Heart left ventricle (tissue), 16 donors: ENCODE measurements at places on chromosomes 13 and 19. TPM values are rescaled to one million over a fixed set of nuclear protein-coding genes. Genes with fewer than 3 reads are reported as not detected.

Gene ERFL
- not detected for total RNA-seq

Gene AP1M2
- not detected for total RNA-seq

Gene COL4A2
- 94.0 TPM for total RNA-seq

Gene SCN1B
- 53.2 TPM for total RNA-seq

Gene PEG3
- total RNA-seq = 7.7 TPM

Gene JSRP1
- total RNA-seq = not detected

Gene LAIR2
- total RNA-seq = not detected

Gene C5AR1
- 3.4 TPM for total RNA-seq

DNA sequence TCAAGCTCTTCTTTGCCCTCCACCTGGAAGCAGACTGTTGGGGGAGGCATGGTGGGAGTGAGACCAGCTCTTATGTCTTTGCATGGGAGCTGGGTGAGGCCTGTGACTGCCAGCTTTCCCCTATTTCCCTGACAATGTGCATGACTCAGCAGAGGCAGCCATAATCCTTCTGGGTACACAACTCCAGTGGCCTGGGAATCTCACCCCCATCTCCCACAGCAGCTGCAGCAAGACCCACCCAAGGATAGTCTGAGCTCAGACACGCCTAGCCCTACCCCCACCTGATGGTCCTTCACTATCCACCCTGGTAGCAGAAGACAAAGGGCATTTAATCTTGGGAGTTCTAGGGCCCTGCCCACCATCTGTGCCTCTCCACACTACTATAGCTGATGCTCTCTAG lies 41.4 kb upstream of the FGF14 start:
- H3K36me3 ChIP-seq = no peaks in the 10 kb centered on the region
- DNase-seq = no peak
- H3K4me3 ChIP-seq = no peak overlapping the region
- H3K27ac ChIP-seq = no peak overlapping the region
- no peaks in the 10 kb centered on the region for H3K27me3 ChIP-seq
- no peaks in the 10 kb centered on the region for H3K4me1 ChIP-seq

GRCh38 chr19:10144361-10144760 lies 24.7 kb upstream of the EIF3G start:
- peaks cover 100% of the 10 kb centered on the region for H3K36me3 ChIP-seq
- H3K4me3 ChIP-seq = no peak overlapping the region
- H3K27me3 ChIP-seq = no peaks in the 10 kb centered on the region
- DNase-seq = no peak
- H3K27ac ChIP-seq = no peak overlapping the region
- H3K4me1 ChIP-seq = no peaks in the 10 kb centered on the region

DNA sequence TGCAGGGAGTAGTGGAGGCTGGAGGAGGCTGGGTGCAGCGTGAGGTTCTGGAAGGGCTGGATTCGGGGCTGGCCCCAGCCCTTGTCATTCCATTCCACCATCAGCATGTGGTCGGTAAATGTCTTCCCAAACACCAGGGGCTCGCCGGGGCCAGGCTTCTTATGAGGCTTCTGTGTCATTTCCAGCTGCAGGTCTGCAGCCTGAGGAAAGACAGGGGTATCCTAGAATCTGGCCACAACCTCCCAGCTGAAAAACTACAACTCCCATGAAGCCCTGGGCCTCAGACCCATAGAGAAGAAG lies 4.4 kb downstream of the BCAT2 start:
- H3K4me1 ChIP-seq = peaks cover 10% of the 10 kb centered on the region
- no peak overlapping the region for H3K4me3 ChIP-seq
- DNase-seq = no peak
- H3K27ac ChIP-seq = no peak overlapping the region
- no peaks in the 10 kb centered on the region for H3K27me3 ChIP-seq

DNA sequence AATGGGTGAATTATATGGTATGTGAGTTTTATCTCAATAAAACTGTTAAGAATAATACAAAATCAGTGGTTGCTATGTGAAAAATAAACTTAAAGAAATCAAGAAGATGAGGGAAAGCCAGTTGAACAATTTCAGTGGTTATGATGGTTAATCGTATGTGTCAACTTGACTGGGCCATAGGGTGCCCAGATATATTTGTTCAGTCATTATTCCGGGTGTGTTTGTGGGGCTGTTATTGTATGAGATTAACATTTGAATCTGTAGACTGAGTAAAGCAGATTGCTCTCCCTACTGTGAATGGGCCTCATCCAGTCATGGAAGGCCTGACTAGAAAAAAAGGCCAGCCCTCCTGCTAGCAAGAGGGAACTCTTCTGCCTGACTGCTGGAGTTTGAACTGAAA lies 109.3 kb downstream of the LMO7 start:
- no peak for DNase-seq
- no peaks in the 10 kb centered on the region for H3K27me3 ChIP-seq
- H3K4me3 ChIP-seq = no peak overlapping the region
- no peaks in the 10 kb centered on the region for H3K4me1 ChIP-seq
- H3K36me3 ChIP-seq = no peaks in the 10 kb centered on the region

GRCh38 chr13:71912524-71912923 lies 45.5 kb upstream of the DACH1 start:
- no peak for DNase-seq
- H3K4me1 ChIP-seq = no peaks in the 10 kb centered on the region
- no peak overlapping the region for H3K27ac ChIP-seq
- no peaks in the 10 kb centered on the region for H3K27me3 ChIP-seq
- no peak overlapping the region for H3K4me3 ChIP-seq

DNA sequence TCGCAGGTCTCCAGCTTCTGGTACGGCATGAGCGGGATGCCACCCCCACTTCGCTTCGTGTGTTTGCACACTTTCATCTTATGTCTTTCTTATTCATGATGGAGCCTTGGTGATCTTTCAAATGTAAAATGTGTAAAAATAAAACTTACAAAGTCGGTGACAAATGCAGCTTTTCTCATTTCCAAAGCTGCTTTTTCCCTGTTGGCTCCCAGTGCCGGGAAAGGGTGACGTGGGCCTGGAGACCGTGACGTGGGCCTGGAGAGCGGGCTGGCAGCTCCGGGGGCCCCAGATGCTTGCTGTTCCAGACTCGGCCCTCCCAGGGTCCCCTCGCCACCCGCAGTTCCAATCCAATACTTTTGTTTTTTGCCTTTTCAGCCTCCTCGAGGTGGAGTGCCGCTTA lies 101.4 kb downstream of the KDM4B start:
- peaks cover 21% of the 10 kb centered on the region for H3K4me1 ChIP-seq
- DNase-seq = no peak
- H3K36me3 ChIP-seq = peaks cover 28% of the 10 kb centered on the region
- no peak overlapping the region for H3K27ac ChIP-seq

- no peak overlapping the region for H3K27ac ChIP-seq
- DNase-seq = no peak
- H3K4me1 ChIP-seq = no peaks in the 10 kb centered on the region
- H3K4me3 ChIP-seq = no peak overlapping the region
Observed at GRCh38 chr19:32817569-32818476, 51.7 kb downstream of the SLC7A9 start.

- no peaks in the 10 kb centered on the region for H3K27me3 ChIP-seq
- H3K4me3 ChIP-seq = no peak overlapping the region
- no peak for DNase-seq
- H3K4me1 ChIP-seq = peaks cover 25% of the 10 kb centered on the region
- no peaks in the 10 kb centered on the region for H3K36me3 ChIP-seq
Observed at GRCh38 chr13:44292545-44292944, 81.1 kb upstream of the SERP2 start.

GRCh38 chr19:808423-808775 lies 11.1 kb downstream of the PTBP1 start:
- no peak overlapping the region for H3K4me3 ChIP-seq
- H3K4me1 ChIP-seq = peaks cover 7% of the 10 kb centered on the region
- H3K36me3 ChIP-seq = peaks cover 95% of the 10 kb centered on the region
- no peak for DNase-seq

DNA sequence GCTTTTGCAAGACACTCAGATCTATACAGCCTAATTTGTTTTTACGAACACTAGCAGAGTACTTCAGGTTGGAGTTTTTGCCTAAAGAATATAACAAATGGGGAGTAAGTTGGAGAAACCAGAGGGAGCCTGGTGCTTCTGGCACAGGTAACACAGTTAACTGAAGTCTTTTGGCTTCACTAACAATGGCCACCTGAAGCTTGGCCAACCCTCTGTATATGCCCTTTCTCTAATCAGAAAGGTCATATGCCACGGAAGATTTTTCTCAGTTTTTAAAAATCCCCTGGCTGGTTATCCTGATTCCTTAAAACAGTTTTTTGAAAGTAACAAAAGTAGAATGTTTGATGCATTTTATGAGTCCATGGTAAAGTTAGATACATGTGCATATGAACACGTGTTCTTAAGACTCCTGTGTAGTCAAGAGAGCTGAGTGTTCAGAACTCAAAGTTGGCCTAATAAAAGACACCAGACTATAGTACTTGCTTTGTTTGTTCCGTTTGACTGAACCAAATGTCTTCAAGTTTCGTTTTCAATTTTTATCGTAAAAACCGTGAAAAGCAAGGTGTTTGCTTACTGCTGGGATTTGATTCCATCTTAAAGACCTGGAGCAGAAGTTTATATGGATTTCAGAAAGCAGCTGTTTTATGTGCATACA lies 137.5 kb downstream of the KCNRG start:
- H3K36me3 ChIP-seq = no peaks in the 10 kb centered on the region
- no peak overlapping the region for H3K27ac ChIP-seq
- peaks cover 16% of the 10 kb centered on the region for H3K4me1 ChIP-seq
- no peak for DNase-seq
- peak overlapping the region; percentile 40 for H3K4me3 ChIP-seq

DNA sequence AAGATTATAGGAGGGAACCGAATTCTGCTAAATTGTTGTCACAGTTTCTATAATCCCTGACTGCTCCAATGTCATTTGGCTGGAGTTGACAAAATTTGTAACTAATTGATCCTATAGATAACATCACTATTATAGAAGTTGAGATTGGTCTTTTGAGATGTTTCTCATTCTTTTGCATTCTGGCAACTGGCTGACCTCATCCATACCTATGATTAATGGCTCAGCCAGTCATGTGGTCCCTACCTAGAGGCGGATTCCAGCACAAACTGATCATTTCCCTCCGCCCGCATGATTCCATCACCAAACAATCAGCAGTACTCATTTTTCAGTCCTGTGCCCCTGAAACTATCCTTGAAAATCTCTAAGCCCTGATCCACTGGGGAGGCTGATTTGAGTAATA lies 4.2 kb downstream of the PSG2 start:
- no peaks in the 10 kb centered on the region for H3K36me3 ChIP-seq
- H3K27me3 ChIP-seq = no peaks in the 10 kb centered on the region
- no peak for DNase-seq
- no peaks in the 10 kb centered on the region for H3K4me1 ChIP-seq
- no peak overlapping the region for H3K4me3 ChIP-seq

- no peak overlapping the region for H3K27ac ChIP-seq
Observed at GRCh38 chr13:79491715-79492114, 10.8 kb downstream of the NDFIP2 start.

- H3K4me1 ChIP-seq = no peaks in the 10 kb centered on the region
- no peak for DNase-seq
- H3K27ac ChIP-seq = no peak overlapping the region
- peaks cover 23% of the 10 kb centered on the region for H3K36me3 ChIP-seq
Observed at GRCh38 chr19:51101171-51101865, 6.9 kb downstream of the CTU1 start.

DNA sequence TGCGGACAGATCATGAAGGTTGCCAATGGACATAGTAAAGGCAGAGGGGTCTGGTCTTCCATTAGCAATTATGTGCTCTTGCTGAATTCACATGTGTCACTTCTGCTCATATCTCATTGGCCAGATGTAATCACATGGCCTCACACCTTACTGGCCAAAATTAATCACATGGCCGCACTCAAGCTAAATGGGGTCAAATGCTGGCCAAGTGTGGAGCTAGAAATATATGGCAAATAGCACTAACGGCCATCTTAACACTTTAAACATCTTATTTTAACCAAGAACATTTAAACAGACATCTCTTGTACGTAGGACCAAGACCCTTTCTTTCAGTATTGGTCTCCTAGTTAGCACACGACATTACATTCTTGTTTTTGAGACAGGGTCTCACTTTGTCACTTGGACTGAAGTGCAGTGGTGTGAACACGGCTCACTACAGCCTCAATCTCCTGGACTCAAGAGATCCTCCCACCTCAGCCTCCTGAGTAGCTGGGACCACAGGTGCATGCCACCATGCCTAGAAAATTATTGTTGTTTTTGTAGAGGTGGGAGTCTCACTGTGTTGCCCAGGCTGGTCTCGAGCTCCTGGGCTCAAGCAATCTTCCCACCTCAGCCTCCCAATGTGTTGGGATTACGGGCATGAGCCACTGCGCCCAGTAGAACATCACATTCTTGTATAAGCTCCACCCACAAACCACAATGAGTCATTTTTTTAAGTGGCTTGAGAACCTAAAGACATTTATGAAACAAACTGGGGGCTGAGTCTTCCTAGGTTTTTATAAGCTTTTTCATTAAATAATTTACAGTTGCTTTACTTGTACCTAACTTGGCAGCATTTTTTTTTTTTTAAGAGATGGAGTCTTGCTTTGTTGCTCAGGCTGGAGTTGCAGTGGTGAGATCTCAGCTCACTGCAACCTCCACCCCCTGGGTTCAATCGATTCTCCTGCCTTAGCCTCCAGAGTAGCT lies 2.9 kb upstream of the PTOV1 start:
- H3K4me1 ChIP-seq = peaks cover 19% of the 10 kb centered on the region
- no peak overlapping the region for H3K4me3 ChIP-seq
- H3K27ac ChIP-seq = no peak overlapping the region

- peaks cover 92% of the 10 kb centered on the region for H3K27me3 ChIP-seq
- DNase-seq = no peak
- no peaks in the 10 kb centered on the region for H3K36me3 ChIP-seq
- H3K4me1 ChIP-seq = peaks cover 5% of the 10 kb centered on the region
Observed at GRCh38 chr19:39506944-39507714, 7.8 kb upstream of the SELENOV start.

DNA sequence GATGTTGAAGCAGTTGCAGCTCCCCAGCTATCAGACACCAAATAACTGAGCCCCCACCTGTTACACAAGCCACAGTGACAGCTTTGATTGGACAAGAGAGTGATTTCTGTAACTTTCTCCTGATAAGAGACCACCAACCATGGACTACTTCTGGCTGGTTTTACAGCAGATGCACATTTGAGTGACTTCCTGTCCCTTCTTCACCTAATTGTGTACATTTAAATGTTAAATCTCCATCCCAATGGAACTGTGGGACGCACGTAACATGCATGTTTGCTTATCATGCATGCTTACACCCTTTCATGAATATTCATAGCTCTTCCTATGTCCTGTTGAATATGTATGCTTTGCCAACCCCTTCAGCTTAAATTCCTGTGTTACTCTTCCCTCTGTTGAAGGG lies 6.0 kb upstream of the TNFSF11 start:
- peaks cover 9% of the 10 kb centered on the region for H3K27me3 ChIP-seq
- no peaks in the 10 kb centered on the region for H3K4me1 ChIP-seq
- no peaks in the 10 kb centered on the region for H3K36me3 ChIP-seq
- no peak for DNase-seq

GRCh38 chr13:79581870-79582315 lies 100.9 kb downstream of the NDFIP2 start:
- H3K27ac ChIP-seq = no peak overlapping the region
- H3K36me3 ChIP-seq = no peaks in the 10 kb centered on the region
- peak; percentile 18 for DNase-seq
- no peaks in the 10 kb centered on the region for H3K4me1 ChIP-seq
